CD4-positive, alpha-beta T cell treated with Interleukin-6 for 4 hours (primary cell): ENCODE measurements at places on chromosomes 13 and 19.

DNA sequence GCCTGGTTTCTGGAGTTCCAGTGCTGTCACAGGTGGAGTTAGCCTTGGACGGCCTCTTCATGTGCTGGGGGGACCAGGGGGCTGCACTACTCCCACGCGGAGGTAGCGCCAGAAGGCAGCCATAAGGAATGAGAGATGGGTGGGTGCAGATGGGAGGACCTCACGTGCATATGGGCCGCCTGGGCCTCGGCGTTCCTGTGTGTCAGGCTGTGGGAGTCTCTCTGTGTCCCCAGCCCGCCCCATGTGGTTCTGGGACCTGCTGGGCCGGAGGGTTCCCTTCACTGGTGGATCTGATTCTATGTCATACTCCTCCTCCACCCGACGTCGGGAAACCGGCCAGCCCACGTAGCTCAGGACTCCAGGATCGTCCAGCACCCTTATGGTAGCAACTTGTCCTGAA lies 149.0 kb upstream of the SOX1 start:
- no peak for DNase-seq

GRCh38 chr13:38944219-38944618 lies 46.4 kb downstream of the STOML3 start:
- no peak for DNase-seq

DNA sequence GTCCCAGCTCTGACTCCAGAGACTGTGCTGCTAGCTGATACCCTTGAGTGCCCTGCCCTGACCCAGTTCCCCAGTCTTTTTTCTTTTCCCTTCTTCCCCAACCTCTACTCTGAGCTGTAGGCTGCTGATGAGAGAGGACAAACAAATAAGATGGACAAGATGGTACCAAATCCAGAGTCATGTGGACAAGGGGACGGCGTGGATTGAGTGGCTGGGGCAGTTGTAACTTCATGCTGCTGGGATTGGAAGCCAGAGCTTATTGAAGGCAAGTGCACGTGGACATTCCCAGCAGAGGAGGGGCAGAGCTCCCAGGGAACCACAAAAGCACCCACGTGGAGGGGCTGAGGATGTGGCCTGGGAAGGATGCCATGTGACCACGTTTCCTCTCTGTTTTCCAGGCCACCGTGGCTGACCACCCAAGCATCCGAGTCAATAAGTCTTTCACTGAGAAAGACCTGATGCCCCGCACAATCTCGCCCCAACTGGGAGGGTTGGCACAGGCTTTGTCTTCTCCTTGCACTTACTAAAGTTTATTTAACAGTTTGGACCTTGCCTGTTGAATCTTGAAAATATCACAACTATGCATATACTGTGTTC lies 323.3 kb upstream of the ZNF507 start:
- no peak for DNase-seq

- DNase-seq = no peak
These were observed 2304.4 kb downstream of the PCDH9 start for GRCh38 chr13:64925727-64926126.

DNA sequence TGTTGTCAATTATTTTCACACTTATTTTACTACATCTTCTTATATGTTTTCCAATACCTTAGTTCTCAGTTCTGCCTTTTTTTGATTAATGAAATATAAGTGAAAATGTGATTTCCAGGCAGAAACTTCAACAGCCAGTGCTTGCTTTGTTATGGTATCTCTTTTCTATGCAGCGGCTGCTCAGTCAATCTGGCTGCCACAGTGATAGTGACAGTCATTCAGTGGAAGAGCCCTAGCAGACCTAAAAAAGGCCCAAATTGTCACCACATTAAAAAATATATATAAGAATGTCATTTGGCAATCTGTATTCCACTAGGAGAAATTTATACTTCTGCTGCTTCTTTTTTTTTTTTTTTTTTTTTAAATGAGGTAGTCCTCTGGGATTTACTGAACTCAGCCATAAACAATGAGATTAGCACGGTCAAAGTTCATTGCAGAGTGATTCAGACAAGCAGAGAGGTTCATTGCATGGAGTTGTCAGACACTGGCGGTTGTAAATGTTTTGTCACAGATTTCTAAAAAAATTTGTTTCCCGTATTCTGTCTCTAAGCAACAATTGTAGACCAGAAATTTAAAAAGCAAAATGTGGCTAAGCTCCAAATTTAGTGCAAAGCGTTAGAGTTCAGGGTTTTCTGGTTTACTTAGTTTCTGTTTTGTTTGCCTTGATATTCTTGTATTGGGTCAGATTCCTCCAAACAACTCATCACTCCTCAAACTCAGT lies 94.7 kb upstream of the PRR20A start:
- DNase-seq = no peak

GRCh38 chr19:16391301-16392055 lies 66.9 kb downstream of the KLF2 start:
- DNase-seq = no peak

DNA sequence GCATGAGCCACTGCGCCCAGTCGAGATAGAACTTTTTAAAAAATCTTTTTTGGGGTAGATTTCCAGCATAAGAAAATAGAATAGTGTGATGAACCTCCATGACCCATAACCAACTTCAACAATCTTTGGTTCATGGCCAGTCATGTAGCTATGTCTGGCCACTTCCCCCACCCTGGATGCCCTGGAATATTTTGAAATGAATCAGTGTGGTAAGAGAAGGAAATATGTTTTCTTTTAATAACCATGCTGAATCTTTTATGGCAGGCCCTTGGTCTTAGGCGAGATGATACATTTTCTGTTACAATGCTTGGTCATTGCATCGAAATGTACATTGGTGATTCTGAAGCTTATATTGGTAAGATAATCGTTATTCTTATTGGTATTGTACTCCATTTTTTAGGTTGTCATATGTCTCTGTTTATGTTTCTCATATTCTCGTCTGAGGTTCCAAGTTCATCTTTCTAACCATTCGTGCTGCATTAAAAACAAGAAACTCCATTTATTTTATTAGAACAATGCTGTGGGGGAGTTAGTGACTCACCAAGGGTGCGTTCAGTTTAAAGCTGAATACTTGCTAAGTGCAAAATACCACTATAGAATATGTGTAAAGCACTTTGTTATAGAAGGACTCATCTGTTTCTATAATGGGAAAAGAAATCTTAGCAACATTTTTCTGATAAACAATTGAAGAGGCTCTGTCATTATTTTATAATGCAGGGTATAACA lies 16.4 kb upstream of the UPF3A start:
- no peak for DNase-seq

- DNase-seq = no peak
These were observed 21.5 kb downstream of the CPT1C start for GRCh38 chr19:49712397-49712859.

GRCh38 chr13:80001510-80001842 lies 339.4 kb downstream of the SPRY2 start:
- DNase-seq = no peak

GRCh38 chr13:99335603-99336002 lies 28.4 kb upstream of the GPR183 start:
- DNase-seq = no peak

DNA sequence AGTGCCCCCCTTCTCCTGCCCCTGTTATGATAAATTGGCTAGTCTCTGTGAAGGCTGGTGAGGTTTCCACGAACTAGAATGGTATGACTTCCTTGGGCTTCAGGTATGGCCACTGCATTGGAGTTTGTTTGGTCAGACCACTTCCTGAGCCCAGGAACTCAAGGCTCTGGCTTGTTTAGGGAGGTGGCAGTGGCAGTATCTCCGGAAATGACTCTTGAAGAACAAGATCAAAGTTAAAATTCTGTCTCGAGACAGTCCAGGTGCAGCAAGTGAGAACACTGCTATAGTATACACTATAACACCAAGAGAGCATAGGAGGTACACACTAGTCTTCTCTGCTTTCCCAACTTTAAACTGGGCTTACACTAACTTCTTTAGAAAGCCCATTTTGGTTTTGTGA lies 309.1 kb downstream of the KLF12 start:
- peak; percentile 25 for DNase-seq

DNA sequence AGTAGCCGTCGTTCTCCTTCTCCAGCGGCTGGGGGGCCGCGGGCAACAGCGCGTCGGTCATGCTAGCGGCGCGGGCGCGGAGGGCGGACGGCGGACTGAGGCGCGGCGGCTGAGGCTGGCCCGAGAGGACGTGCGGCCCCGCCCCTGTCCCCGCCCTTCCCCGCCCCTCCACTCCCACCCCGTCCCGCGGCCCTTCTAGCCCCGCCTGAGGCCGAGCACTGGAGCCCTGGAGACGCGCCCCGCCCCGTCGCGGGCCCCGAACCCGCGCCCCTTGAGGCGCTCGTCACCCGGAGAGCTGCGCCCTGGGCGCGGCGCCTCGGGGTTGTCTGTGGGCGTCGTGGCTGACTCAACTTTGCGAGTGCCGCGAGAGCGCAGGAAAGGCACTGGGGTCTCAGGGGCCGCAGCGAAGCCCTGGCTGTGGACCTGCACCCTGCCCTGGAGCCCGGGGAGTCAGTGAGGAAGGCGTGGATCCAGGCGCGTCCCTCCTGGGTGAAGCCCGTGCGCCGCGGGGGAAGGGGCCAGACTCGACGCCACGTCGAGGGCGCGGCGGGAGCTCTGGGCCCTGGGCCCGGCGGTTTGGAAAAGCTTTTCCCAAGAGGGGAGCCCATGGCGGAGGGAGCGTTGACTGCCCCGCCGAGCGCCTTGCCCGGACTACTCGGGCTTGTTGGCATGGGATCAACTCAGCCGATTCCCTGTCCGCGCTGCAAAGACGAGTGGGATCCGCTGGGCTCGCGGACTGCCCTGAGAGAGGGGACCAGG lies at the start of gene RHPN2:
RHPN2 (minus strand) TSS at position 97 of the 759 bp plus-strand sequence; CDS start at position 61, 36 bp downstream.
- peak; percentile 64 for DNase-seq

DNA sequence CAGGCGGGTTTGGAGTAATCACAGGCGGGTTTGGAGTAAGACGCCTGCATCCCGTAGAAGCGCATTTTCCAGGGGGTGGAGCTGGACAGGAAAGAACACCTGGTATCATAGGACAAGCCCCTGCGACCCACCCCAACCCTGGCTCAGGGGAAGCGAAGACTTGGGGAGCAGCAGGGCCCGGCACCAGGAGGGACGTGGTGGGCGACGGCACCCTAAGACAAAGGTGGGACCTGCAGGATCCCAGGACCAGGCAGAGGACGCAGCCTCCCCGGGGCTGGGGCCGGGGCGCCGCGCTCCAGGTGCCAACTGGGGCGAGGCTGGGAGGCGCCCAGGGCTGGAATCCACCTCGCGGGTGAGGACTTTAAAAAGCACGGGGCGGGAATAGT lies 520 bp downstream of the ZNF600 start:
- peak; percentile 3 for DNase-seq

DNA sequence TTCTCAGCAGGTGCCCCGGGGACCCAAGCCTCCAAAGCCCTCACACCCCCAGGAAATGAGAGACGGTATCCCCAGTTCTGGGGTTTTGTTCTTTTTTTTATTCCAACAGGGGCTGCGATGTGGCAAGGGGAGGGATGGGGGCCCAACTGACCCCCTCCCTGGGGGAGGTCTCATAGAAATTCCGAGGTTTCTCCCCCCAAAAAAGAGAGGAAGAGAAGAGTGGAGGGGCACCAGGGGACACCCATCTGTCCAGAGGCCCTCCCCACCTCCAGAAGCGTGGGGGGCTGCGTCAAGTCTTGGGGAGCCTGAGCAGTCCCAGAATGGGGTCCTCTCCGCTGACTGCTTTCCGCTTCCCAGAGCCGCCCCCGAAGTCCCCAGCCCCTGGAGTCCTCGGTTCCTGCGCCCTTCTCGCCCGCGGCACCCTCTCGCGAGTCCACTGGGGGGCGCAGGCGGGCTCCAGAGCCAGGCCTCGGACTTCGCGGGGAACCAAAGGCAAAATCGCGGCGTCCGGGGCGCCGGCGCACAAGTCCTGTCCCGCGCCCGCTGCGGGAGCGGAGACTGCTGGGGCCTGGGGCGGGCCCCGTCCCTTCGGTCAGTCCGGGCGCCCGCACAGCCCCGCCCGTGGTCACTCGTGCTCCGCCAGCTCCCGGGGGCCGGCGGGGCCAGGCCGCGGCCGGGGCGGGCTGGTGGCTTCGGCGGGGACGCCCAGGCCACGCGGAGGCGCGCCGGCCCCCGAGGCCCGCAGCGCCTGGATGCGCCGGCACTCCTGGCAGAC lies 4.4 kb upstream of the ATP1A3 start:
- peak; percentile 32 for DNase-seq

- DNase-seq = no peak
These were observed 120.3 kb upstream of the SERTM1 start for GRCh38 chr13:36553491-36553890.

GRCh38 chr13:30847650-30848307 lies 58.3 kb upstream of the MEDAG start:
- peak; percentile 9 for DNase-seq

DNA sequence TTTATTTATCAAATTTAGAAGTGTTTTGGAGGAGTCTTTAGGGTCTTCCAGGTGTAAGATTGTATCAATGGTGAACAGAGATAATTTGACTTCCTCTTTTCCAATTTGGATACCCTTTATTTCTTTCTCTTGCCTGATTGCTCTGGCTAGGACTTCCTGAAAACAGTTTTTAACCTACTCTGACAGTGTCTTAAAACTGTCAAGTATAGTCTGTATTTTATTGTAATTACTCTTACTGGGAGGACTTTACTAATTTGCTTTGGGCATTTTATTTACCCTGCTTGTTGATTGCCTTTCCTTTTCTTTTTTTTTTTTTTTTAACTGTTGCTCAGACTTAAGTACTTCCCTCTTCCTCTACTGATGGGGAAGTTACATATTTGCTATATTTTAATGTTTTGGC lies 81.3 kb downstream of the URI1 start:
- no peak for DNase-seq

GRCh38 chr13:25739376-25739775 lies 312.4 kb downstream of the SHISA2 start:
- no peak for DNase-seq
